ENCODE measurements at places on chromosomes 2 and 18.
A peak's percentile ranks its signal among the peaks of the same experiment; 100 is the strongest.

DNA sequence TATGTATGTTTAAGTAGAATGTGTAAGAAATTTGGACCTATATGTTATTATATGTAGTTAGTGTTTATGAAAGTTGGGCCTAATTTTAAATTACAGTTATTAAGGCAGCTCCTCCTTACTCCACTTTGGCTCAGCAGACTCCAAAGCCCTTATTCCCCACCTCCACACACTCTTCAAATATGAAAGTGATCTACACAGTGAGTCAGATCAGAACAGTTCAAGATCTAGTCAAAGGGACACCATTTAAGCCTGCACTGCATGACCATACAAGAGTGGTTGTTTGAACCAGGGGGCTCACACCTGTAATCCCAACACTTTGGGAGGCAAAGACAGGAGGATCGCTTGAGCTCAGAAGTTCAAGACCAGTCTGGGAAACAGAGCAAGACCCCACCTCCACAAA lies 21.2 kb upstream of the PMAIP1 start:
- no peak for DNase-seq

DNA sequence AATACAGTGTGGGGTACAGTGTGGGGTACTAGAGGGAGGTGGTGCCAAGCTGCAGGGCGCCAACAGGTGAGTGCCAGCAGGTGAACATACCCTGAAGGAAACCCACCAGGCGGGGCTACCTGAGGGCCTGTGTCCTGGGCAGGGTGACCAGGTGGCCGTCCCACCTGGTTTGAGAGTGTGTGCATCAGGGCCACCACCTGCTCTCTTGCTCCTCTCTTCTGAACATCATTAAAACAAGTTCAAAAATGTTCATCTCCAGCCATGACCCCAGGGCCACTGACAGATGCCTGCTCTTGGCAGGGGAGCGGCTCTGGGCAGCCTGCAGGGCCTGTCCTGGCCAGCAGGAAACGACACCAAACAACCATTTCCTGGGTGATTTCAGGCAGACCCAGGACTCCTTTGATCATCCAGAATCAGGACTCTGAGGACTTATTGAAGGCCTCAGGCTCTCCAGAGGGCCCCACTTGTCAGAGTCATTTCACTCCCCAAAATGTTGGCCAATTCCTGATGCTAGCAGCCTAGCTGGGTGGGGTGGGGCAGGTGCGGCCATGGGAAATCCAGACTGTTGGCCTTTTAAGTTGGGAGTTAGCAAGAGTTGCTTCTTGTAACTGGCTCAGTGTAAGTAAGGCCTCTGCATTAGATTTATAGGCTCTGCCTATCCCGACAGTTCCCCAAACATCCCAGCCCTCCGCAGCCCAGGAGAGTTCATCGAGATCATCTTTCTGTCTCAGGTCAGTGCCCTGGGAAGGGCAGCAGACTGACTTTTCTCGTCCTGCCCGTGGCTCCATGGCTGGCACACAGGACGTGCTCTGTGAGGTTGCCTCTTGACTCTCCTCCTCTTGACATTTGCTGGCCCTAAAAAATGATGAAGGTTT lies 111.5 kb upstream of the ZNF236 start:
- DNase-seq: no peak

DNA sequence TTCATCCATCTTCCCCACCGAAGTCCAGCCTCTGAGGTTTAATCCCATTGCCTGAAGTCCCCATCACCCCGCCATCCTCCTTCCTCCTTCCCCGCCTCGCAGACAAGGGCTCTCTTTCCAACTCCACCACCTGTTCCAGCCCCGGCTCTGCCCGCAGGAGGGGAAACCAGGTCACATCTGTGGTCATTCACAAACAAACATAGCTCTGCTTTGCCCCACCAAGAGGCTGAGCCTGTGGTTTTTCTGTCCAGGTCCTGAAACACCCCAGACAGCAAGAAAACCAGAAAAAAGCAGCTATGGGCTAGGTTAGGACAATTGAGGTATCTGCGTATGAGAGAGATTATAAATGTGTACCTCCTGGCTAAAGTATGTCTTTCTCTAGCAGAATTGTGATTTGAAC lies 144.7 kb downstream of the GLI2 start:
- no peak for DNase-seq

- DNase-seq: no peak
Observed at GRCh38 chr2:64913357-64913869, 75.8 kb upstream of the SLC1A4 start.

GRCh38 chr2:33530690-33531548 lies 54.5 kb downstream of the RASGRP3 start:
- DNase-seq: no peak

GRCh38 chr2:199458806-199459285 lies 1.1 kb upstream of the SATB2 start:
- DNase-seq: no peak

- DNase-seq: no peak
Observed at GRCh38 chr18:34837769-34838272, 127.7 kb downstream of the DTNA start.

DNA sequence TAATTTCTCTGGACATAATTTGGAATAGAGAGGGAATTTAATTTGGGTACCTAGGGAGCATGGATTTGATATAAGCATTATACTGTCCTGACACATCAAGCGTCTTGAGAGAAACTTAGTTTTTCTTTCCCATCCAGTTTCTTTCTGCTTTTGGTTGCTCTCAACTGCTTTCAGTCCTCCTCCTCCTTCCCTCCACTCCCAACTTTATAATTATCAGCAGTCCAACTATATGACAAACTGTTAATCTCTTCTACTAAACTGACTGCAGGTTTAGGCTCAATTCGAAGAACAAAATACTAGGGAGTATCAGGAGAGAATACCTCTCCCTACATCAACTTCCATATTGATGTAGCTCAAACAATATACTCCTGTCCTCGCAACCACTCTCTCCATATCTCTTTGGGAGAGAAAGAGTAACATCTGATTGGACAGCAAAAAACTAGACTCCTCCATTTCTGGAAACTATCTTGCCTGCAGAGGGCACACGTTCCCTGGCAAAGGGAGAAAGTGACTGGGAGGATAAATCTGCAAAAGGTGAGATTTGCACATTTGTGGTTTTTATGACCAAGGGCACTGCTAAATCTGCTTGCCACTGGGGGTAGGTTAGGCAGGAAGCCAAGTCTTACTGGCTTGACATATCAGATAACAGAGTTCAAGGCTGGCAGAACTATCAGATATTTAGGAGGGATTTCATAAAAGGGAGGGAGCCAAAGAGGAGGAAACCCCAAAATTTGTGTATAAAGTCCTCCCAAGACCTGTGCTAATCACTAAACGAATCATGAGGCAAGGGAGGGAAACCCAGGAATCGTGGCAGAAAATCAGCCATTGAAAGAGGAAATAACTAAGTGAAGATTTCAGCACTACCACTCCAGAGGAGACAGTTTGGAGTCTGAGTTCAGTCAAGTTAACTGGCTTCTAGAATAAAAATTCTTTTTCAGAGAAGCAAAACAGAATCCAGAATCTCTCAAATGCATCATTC lies 40.0 kb downstream of the ICA1L start:
- no peak for DNase-seq

GRCh38 chr2:157627594-157628476 lies 829 bp downstream of the ACVR1C start:
- peak; percentile 12 for DNase-seq

DNA sequence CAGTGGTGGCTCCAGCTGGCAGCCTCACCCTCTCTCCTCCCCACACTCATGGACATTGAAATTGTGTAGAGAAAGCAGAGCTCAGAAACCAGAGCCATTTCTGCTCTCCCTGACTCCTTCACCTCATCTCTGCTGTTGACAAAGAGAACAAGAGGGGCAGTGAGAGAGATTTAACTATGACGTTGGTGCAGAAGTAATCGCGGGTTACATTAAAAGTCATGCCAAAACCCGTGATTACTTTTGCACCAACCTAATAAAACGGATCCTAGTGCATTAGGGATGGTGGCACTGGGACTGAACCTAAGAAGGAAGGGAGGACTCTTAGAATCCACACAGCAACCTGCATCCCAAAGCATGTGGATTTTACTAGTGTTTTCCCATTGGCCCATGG lies 113.3 kb upstream of the CDC42EP3 start:
- DNase-seq: no peak

DNA sequence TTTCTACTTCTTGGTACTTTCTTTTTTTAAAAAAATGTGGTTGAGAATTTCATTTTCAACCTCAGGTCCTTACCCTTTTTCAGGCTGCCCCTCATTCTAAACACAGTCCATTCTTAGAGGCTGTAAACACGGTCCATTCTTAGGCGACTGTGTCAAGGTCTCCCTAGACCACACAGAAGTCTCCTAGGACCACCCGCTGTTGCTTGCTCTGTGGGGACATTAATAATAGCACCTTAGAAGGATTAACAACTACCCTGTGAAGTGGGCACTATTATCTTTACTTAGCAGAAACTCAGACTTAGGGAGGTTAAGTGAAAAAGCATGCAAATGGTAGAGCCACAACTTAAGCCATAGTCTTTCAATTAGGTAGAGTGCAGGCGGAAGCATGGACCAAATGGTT lies 91.7 kb downstream of the RBMS1 start:
- no peak for DNase-seq
